Psoas muscle (tissue), 8 donors: ENCODE measurements at places on chromosomes 2 and 18. TPM values are rescaled to one million over a fixed set of nuclear protein-coding genes. Genes with fewer than 3 reads are reported as not detected.

The ZSWIM2 gene
- not detected for polyA plus RNA-seq

The IL36A gene
- not detected for polyA plus RNA-seq

The B3GNT7 gene
- 0.26 TPM for polyA plus RNA-seq

The GCG gene
- polyA plus RNA-seq = 0.23 TPM

The HRH4 gene
- polyA plus RNA-seq = 0.04 TPM

The AKAIN1 gene
- 0.34 TPM for polyA plus RNA-seq

The NFATC1 gene
- 3.0 TPM for polyA plus RNA-seq

The CRYGC gene
- polyA plus RNA-seq = not detected

The TMEFF2 gene
- 0.07 TPM for polyA plus RNA-seq

The HOXD9 gene
- polyA plus RNA-seq = 4.1 TPM

The GDF7 gene
- polyA plus RNA-seq = 0.03 TPM

The LGALSL gene
- 4.6 TPM for polyA plus RNA-seq
